ENCODE measurements at places on chromosomes 5 and 9.

- DNase-seq, result peak; percentile 26
Measured at GRCh38 chr9:128927731-128928411, 7.1 kb downstream of the PHYHD1 start.

DNA sequence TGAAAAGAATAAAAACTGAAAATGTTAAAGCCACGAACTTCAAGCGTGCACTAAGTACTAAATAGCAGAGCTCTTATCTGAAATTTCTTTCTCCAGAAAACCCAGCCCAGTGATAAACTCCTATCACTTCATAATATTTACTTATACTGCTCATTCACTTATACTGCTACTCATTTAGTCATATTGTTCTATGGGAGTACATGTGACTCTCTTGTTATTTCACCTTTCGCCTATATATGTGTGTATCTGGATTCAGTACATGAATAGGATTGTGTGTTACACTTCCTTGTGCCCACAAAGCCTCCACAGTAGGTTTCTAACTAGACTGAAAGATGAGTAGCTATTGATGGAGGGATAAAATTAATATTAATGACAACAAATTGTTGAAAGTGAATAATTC is 526.8 kb upstream of the GRAMD2B start:
- DNase-seq, result no peak

- no peak for DNase-seq
Measured at GRCh38 chr5:97801461-97801860, 618.4 kb upstream of the RIOK2 start.

- no peak for DNase-seq
Measured at GRCh38 chr5:118354797-118355196, 633.5 kb downstream of the DTWD2 start.

DNA sequence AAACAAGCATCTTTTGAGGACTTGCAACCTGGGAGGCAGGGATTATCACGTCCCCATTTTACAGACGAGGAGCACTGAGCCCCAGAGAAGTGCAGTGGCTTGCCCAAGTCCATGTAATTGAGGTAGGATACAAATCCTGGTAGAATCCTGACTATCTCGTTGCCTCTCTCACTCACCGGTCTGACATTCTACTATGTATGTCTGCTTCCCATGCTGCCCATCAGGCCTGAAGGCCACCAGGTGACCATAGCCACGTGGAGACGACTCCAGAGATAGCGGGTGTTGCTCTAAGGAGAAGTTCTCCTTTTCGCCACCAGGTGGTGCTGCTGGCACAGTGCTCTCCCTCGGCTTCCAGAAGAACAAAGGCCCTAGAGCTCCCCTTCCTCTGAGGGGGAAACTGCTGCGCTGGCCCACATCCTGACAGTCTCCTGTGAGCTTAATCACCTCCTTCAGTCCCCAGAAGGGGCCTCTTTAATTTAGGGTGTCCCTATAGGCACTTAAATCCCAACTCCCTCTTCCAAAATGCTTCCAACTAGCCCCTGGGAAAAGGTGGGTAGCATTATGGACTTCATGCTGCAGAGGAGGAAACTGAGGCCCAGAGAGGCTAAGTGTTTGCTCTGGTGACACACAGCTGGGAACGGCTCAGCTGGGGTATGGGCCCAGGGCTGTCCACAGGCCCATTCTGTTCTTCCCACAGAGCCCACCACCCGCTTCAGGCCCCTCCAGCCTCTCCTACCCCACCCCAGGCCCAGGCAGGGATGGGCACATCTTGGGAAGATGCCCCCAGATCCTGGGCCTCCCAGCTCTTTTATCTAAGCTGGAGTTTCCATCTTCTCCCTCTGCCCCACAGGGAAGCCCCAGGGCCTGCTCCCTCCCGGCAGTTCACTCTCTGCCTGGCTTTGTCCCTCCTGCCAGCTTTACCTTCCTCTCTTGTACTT is 6.4 kb downstream of the SLC34A1 start:
- DNase-seq, result peak; percentile 71

DNA sequence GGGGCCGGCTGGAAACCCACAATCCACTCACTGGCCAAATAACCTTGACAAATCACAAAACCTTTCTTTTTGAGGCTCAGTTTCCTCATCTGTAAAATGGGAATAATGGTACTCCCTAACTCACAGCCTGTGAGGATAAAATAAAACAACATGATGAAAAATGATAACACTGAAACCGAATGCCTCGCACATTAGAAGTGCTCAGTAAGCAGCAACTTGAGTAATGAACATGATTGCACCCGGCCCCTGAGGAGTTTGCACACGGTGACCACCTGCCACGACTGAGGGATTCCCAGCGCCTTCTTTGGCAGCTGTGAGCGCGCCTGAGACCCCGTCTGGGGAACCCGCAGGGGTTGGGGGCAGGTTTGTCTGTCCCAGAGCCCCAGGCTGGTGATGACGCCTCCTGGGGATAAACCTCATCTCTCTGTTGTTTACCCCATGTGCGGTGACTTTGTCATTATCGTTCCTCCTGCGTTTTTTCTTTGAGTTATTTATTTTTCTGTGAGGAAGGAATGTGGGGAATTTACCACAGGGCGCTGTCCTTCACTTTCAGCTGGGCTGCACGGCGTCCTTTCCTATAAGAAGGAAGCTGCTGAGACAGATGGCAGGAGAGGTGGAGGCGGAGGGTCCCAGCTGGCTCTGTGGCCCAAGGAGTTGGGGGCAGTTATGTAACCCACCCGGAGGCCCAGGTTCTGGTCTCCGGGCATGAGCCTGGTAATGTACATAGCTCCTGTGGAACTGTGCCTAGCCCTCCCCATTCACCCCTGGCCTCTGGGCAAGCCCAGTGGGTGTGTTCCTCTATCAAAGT is 3.0 kb upstream of the SYNPO start:
- no peak for DNase-seq

DNA sequence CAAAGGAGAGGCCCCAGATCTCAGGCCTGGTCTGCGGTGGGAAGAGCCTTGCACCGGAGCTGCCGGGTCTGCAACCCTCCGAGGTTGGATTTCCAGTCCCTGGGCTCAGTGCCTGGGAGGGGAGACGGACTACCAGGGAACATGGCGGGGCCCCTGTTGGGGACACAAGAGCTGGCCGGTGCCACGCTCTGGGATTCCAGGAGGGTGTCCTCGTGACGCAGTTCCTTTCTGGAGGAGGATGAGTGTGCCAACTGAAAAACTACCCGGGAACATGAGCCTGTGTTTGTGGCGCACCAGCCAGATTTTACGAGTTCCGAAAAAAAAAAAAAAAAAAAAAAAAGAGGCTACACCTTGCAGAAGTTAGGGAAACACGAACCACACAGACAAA is 9.0 kb downstream of the NRARP start:
- no peak for DNase-seq

DNA sequence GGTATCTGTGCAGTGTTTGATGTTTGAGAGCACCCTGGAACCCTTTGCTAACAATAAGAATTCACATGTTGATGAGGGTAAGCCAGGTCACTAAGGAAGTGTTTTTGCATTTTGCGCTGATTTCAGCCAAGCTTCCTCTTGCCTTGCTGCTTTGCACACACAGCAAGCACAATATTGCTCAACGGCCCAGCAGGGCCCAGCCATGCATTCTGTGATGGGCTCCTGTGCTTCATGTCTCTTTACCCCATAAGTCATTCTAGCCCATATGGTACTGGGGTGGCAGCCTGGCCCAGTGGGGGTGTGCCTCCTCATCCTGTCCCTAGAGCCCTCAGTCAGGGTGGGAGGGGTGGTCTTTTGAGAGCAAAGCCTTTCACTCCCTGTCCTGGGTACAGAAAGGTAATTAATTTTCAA is 481.3 kb downstream of the GADD45G start:
- DNase-seq, result no peak

- DNase-seq, result peak; percentile 62
Measured at GRCh38 chr9:132141344-132141947, 20.4 kb upstream of the NTNG2 start.

GRCh38 chr9:71120501-71121247 is 747 bp downstream of the TRPM3 start:
- no peak for DNase-seq

DNA sequence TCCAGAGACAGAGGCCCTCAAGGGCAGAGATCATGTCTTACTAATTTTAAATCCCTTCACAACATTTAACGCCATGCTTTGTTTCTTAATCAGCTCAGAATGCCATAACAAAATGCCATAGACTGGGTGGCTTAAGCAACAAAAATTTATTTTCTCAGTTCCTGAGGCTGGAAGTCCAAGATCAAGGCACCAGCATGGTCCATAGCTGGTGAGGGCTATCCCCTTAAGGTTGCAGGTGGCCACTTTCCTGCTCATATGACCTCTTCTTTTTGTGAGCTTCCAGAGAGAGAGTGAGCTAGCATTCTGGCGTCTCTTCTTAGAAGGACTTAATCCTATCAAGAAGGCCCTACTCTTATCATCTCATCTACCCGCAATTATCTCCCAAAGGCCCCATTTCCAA is 470.3 kb downstream of the ZNF608 start:
- DNase-seq, result no peak

DNA sequence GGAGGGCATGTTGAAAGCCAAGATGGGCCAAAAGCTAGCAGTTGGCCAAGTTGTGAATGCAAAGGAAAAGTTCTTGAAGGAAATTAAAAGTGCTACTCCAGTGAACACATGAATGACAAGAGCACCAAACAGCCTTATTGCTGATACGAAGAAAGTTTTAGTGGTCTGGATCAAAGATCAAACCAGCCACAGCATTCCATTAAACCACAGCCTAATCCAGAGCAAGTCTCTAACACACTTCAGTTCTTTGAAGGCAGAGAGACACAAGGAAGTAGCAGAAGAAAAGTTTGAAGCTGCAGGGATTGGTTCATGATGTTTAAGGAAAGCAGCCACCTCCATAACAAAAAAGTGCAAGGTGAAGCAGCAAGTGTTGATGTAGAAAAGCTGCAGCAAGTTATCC is 71.6 kb downstream of the ERCC6L2 start:
- no peak for DNase-seq

- no peak for DNase-seq
Measured at GRCh38 chr5:88882276-88883038, 527 bp downstream of the MEF2C start.

DNA sequence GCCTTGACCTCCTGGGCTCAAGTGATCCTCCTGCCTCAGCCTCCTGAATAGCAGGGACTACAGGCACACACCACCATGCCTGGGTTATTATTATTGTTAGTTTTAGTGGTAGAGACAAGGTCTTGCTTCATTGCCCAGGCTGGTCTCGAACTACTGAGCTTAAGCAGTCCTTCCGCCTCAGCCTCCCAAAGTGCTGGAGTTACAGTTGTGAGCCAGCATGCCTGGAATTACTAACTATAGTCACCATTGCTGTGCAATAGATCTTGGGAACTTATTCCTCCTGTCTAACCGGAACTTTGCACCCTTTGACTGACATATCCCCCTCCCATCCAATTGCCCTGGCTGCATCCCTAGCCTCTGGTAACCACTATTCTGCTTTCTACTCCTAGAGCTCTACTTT is 3.4 kb downstream of the FAM151B start:
- DNase-seq, result no peak

Measured in hippocampal formation (tissue), 2 donors.